ENCODE measurements at places on chromosomes 6 and 20.

GRCh38 chr6:46730921-46731461, 4.2 kb downstream of the PLA2G7 start:
- no peak for DNase-seq

DNA sequence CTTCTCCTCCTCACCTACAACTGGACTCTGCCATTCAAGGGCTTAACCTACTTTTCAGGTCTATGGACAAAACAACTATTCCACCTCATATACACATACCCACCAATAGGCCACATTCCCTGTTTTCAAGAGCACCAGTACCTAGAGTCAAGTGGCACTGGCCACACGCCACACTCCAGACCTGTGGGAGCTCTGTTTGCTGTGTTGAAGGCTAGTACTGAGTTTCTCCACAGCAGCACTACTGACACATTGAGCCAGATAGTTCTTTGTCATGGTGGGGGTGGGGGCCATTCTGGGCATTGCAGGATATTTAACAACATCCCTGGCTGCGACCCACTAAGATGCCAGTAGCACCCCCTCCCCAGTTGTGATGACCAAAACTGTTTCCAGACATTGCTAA, 84.1 kb downstream of the RALGAPA2 start:
- DNase-seq = no peak

GRCh38 chr20:60138256-60139220, 180.3 kb downstream of the CDH26 start:
- no peak for DNase-seq

GRCh38 chr20:24459733-24460132, 9.7 kb upstream of the SYNDIG1 start:
- DNase-seq = no peak

DNA sequence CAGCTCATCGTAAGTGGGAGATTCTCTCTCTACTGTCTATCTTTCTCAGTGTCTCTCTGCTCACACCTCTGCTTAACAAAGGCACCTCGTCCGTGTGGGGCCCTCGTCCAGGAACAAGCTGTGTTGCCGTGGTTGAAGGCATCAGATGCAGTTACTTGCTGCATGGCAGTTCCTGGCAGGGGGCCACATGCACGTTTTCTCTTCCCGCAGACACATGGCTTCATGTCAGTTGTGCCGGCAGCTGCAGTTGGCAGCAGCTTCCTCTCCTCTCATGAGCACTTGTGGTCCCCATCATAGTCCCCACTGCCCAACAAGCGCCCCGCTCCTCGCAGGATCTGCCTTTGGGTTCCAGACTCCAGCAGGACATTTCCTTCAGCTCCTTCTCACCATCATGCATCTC, 7.1 kb upstream of the AFDN start:
- DNase-seq = no peak

GRCh38 chr20:48247961-48248360, 462.7 kb upstream of the SULF2 start:
- no peak for DNase-seq

DNA sequence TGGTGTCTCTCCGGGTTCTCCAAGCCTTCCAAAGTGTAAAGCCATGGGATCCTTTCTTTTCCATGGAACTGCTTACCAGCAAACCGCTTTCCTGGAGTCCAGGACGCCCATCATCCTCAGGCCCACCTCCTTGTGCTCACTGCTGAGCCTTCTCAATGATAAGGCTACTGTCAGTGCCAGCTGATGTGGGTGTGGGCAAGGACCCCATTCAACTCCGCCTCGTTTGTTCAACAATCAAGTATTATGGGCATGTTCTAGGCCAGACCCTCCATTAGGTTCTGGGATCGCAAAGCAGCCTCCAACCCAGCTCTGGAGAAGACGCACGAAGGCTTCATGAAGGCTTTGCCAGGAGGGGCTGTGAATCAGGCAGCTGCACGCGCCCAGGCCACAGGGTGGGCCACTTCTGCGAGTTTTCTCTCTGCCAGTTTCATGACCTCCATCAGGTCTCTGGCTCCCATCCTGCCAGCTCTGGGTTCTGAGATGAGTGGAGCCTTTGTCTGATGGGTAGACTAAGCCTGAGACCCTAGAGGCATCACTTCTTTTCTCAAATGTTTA, 177.1 kb downstream of the MRPL14 start:
- DNase-seq = no peak

DNA sequence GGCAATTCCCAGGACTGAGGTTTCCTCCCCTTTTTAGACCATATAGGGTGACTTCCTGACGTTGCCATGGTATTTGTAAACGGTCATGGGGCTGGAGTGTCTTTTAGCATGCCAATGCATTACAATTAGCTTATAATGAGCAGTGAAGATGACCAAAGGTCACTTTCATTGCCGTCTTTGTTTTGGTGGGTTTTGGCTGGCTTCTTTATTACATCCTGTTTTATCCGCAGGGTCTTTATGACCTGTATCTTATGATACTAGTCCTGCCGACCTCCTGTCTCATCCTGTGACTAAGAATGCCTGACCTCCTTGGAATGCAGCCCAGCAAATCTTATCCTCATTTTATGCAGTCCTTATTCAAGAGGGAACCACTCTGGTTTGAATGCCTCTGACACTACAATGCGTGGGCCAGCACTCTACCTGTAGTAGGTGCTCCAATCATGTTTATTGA, 190.1 kb downstream of the KCNQ5 start:
- DNase-seq = no peak

DNA sequence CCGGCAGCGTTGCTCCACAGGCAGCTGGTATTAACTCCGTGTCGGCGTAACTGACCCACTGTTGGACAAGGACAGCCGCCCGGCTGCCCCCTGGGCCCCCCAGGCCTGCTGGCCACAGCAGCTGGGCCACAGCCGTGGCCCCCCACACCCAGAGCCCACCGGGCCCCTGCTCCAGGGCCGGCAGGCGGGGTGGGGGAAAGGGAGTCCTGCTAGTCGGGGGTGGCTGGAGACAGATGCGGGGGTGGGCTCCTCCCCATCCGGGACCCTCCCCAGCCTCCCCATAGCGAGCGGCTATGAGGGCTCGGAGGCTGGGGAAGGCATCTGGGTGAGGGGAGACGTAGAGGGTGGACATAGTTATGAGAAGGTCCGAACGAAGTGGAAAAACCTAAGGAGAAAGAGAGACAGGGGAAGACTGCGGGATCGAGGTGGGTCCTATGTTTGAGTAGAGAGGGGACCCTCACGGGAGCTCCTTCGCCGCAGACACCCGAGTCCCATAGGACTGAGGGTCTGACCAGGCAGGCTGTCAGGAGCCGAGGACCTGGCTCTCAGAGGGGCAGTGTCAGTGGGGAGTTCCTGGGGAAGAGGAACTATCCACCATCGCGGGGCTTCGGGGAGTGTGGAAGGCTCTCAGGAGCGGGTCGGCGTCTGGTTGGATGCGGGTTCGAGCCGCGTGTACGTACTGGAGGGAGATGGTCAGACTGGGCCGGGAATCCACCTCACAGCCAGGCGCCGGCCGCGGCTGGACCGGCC, 511 bp downstream of the VARS1 start:
- no peak for DNase-seq

- no peak for DNase-seq
These were observed 14.7 kb upstream of the TAF4 start for GRCh38 chr20:62080249-62080990.

DNA sequence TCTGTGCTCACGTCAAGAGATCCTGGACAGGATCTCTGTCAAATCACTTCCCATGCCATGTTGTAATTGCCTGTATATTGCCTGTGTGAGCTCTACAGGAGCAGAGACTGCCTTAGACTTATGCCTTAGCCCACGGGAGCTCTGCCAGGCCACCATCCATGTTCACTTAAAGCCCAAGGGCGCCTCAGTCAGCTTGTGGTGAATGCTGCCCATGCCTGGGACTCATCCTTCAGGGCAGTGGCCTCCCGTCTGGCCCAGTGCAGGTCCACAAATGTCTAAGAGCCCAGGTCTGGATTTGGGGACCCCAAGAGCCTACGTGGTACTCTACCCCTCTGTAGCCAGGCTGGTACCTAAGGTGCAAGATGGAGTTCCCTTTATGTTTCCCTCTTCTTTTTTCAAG, 22.4 kb upstream of the BPIFA2 start:
- no peak for DNase-seq

GRCh38 chr6:147561726-147562125, 53.2 kb downstream of the SAMD5 start:
- no peak for DNase-seq

- no peak for DNase-seq
These were observed 105.3 kb upstream of the KCNG1 start for GRCh38 chr20:51128198-51128597.

GRCh38 chr20:25584905-25585704, at the start of gene NINL:
TSS of gene NINL (minus strand) at chr20:25585531. CDS start at chr20:25526587, 58,944 bp downstream.
- DNase-seq = peak; percentile 46

- DNase-seq = no peak
These were observed 48.2 kb downstream of the TRDN start for GRCh38 chr6:123588546-123588895.

DNA sequence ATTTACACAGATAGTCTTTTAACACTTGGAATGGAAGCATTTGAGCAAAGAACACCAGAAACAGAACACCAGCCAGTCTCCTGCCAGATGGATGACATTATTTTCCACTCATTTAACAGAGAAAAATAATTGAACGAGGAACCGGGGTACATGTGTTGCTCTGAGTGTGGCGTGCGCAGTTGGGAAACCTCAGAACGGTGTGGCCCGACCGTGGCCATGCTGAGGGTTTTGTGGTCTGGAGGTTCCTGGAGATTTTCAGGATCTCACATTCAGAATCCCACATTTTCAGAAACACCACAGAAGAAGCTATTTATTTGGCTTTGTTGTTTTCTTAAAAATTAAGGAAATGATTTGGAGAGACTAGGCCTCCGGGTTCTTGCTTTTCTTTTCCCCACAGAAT, 126.9 kb upstream of the QKI start:
- DNase-seq = no peak

DNA sequence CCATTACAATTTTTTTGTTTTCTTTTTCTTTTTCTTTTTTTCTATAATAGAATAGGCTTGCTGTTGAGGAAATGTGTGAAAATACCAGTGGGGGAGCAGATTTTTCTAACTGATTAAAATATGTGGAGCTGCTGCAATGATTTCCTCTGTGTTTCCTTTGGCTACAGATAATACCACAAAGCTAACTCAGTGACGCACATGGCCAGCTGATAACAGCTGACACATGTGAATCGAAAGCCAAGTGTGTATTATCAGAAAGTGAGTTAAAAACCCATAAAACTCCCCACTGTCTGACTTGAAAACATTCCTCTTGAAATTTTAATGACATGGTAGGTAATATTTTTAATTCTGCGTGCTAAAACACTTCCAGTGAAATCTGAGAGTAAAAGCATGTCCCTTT, 70.8 kb upstream of the AHI1 start:
- DNase-seq = no peak

- DNase-seq = no peak
These were observed 11.1 kb downstream of the CDH4 start for GRCh38 chr20:61263084-61263695.

DNA sequence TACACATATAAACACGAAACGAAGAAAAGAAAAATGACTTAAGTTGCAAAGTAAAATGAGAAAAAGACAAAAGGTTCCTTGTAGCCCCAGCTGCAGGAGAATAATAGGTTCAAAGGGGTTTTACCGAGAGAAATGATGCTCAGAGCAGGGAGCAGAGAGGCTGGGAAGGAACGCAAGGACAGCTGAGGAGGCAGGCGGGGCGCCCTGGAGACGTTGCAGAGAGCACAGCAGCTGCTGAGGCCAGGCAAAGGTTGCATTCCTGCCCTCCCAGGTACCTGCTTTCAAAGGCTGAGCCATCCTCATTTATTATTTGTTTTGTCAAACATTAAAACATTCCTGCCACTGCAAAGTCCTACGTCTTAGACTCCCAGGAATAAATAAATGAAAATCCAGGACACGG, 16.2 kb upstream of the VAPB start:
- DNase-seq = no peak

GRCh38 chr6:4611429-4612129, 164.6 kb upstream of the CDYL start:
- no peak for DNase-seq

GRCh38 chr6:98695091-98695801, 139.1 kb upstream of the POU3F2 start:
- no peak for DNase-seq

- DNase-seq = no peak
These were observed 225.9 kb downstream of the SMOC2 start for GRCh38 chr6:168666699-168667427.

DNA sequence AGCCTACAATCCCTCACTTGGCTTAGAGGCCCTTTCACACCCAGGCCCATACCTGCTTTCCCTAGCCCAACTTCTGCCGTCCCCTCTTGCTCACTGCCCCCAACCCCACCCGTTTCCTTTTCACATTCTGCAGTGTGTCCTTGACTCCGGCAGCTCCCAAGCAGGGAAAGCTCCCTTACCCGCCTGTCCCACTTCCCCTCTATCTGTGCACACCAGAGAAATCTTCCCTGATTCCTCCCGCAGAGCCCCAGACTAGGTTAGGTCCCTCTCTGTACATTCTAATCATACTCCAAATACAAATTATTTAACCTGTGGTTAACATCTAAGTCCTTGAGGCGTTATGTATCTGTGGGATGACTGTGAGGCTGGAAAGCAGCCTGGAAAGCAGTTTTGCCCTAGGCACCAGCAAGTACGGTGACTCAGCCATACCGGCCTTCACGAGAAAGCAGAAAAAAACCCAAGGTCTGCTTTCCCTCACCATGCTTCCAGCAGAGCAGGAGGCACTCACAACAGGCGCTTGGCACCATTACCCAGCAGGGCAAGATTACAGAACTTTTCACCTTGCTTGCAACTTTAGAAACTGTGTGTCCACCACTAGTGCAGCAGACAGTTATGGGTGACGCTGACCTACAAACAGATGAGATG, 22.3 kb downstream of the ELOVL5 start:
- no peak for DNase-seq

- DNase-seq = no peak
These were observed 9.0 kb upstream of the NRSN1 start for GRCh38 chr6:24117021-24117420.

DNA sequence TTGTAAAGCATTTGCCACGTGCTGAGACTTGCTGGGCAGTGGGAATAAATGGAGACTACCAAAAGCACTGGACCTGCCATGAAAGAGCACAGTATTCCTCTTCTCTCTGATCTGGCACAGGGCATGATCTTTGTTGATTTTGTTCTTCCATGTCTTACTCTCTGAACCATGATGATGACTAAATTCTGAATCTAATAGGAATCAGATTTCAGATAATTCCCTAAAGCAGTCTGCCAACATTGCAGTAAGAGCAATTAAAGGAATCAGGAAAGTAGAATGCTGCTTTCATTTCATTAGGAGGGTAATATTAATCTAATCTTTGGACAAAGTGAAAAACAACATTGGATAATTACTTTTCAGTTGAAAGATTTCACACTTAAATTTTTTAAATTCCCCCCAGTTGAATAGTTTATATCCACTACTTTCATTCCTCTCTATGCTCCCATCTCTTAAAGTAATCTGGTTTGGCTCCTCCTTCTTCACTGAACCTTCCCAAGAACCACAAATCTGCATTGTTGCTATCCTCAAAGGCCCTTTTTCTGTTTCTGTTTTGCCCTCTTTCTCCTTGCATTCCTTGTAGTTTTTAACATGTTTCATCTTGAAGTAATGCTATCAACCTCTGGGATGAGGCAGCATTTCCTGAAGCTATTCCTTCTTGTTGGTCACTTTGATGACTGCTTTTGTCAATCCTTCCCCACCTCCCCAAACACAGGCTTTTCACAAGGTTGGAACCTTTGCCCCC, 243.2 kb upstream of the TENT5A start:
- no peak for DNase-seq

Data from left renal cortex interstitium (tissue), 4 donors.